ENCODE measurements at places on chromosomes 3 and 15. TPM values are rescaled to one million over a fixed set of nuclear protein-coding genes. Genes with fewer than 3 reads are reported as not detected.

GXYLT2 gene
- total RNA-seq, result 19.5 TPM

ADGRG7 gene
- total RNA-seq, result not detected

ALDH1L1 gene
- total RNA-seq, result 36.1 TPM

DTX3L gene
- 22.4 TPM for total RNA-seq

LRRIQ4 gene
- not detected for total RNA-seq

GOLGA6D gene
- total RNA-seq, result not detected

ALG1L2 gene
- total RNA-seq, result not detected

CFAP44 gene
- total RNA-seq, result 1.6 TPM

STARD9 gene
- total RNA-seq, result 62.7 TPM

CILP gene
- total RNA-seq, result 1.8 TPM

SLC38A3 gene
- total RNA-seq, result not detected

BUB1B gene
- not detected for total RNA-seq

GABRR3 gene
- not detected for total RNA-seq

C2CD4A gene
- total RNA-seq, result not detected

SETD2 gene
- total RNA-seq, result 21.0 TPM

ACAP2 gene
- 20.4 TPM for total RNA-seq

SEMA5B gene
- 0.85 TPM for total RNA-seq

GUCA1C gene
- total RNA-seq, result not detected

INSYN1 gene
- 13.0 TPM for total RNA-seq

IL17RE gene
- 21.7 TPM for total RNA-seq

MDFIC2 gene
- not detected for total RNA-seq

FBXL22 gene
- 0.43 TPM for total RNA-seq

KLHL40 gene
- total RNA-seq, result not detected

UBE2E2 gene
- total RNA-seq, result 5.3 TPM

HRG gene
- 6.9 TPM for total RNA-seq

ANKRD63 gene
- not detected for total RNA-seq

STAB1 gene
- 363 TPM for total RNA-seq

CPB1 gene
- total RNA-seq, result 0.21 TPM

HYAL1 gene
- total RNA-seq, result 49.5 TPM

GNAT1 gene
- total RNA-seq, result 4.7 TPM
